ENCODE measurements at places on chromosomes 2 and 18.

DNA sequence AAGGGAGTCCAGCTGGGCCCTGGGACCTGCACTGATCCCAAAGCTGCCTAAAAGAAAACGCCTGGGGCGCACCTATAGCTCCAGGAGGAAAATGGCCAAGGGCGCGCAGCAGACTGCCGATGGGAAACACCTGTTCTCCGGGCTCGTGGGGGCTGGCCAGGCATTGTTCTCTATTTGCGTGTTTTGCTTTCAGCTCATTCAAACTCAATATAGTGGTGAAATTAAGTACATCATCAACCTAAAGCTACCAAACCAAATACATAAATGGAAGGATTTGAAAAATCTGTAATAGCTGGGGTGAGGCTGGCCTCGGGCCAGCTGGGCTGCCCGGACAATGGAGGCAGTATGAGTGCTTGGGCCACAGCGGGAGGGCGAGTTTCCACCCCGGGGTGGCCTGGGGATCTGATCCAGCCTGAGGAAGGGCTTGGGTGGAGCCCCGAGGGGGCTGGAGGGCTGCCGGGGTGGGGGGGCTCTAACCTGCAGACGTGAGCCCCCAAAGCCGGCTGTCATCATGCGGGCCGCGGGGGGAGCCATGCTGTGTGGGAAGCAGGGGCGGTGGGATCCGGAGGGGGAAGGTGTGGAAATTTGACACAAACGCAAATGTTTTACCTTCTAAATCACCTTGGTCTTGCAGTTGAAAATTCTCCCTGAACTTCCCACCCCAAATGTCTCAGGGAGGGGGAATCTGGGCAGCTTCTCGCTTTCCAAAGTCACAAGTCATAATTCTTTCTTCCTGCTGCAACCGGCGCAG, 77.6 kb downstream of the ASB1 start:
- no peak for DNase-seq

DNA sequence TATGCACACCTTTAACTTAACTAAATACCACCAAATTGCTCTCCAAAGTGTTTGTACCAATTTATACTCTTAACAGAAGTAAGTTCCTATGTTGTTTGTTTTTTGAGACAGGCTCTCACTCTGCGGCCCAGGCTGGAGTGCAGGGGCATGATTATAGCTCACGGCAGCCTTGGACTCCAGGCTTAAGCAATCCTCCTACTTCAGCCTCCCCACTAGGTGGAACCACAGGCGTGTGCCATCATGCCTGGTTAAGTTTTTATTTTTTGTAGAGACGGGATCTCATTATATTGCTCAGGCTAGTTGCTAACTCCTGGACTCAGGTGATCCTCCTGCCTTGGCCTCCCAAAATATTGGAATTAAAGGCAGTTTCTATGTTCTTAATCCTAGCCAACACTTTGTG, 13.1 kb upstream of the NAB1 start:
- no peak for DNase-seq

GRCh38 chr2:136119717-136120675, 2.0 kb upstream of the CXCR4 start:
- DNase-seq: no peak

- no peak for DNase-seq
Measured at GRCh38 chr2:237198164-237198855, 112.6 kb downstream of the COPS8 start.

DNA sequence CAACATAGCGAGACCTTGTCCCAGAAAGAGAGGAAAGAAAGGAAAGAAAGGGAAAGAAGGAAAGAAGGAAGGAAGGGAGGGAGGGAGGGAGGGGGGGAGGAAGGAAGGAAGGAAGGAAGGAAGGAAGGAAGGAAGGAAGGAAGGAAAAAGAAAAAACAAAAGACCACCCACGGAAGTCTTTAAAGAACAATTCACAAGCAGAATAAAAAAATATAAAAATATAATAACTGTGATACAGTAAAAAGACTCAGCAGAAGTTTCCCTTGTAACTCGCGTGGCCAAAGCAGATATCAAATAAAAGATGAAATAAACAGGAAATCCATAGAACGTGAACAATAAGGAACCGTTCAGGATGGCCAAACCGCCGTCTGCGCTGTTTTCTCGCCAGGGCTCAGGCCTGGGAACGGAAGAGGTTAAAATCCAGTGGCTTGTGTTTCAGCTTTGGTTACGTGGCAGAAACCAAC, 1.2 kb upstream of the SLC1A4 start:
- DNase-seq: no peak

DNA sequence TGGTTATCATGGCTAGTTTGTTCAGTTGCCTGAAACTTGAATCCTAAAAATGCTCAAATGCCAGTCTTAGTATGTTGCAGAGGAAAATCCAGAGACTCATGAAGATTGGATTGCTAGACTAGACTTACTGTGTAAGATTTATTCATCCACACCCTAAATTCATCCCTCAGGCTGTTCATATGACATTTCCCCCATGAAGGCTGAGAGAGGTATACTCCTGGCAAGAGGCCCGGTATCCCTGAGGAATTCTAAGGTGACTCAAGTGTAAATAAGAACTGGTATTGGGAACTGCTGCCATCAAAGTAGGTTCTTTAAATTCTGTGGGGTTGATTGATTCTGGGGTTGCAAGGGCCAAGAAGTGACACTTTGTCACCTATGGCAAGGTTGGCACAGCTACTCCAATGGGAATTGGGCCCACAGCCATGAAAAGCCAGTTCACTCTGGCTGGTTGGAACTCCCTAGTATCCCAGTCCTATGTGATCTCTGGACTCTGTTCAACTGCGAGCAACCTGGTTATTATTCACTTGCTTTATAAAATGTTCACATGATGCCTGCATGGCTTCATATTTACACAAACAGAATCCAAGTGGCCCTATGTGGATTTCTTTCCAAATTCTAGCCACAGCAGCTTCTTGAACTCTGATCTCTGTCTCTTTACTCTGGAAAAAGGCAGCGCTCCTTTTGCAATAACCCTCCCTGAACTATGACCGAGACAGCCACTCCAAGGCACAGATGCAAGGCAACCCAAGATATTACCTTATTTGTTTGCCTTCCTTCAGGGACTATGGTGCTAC, 429.1 kb downstream of the CBLN2 start:
- DNase-seq: no peak

DNA sequence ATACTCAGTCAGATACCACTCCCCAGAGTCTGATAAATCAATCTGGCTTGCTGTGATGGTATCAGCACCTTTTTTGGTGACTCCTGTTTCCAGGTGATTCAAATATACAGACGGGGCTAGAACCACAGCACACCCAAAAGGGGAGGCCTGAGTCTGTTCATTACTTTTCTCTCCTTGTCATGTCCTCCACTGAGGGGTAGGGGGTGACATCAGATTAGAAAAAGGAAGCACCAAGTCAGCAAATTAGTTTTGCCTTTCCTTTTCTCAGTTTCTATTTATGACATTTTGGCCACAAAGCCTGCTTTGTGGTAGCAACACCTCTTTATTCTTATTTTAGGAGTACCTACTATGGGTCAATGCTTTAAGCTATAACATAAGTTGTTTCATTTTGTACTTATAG, 127.4 kb downstream of the CCDC102B start:
- DNase-seq: no peak

- no peak for DNase-seq
Measured at GRCh38 chr2:144489315-144489916, 30.5 kb downstream of the ZEB2 start.

DNA sequence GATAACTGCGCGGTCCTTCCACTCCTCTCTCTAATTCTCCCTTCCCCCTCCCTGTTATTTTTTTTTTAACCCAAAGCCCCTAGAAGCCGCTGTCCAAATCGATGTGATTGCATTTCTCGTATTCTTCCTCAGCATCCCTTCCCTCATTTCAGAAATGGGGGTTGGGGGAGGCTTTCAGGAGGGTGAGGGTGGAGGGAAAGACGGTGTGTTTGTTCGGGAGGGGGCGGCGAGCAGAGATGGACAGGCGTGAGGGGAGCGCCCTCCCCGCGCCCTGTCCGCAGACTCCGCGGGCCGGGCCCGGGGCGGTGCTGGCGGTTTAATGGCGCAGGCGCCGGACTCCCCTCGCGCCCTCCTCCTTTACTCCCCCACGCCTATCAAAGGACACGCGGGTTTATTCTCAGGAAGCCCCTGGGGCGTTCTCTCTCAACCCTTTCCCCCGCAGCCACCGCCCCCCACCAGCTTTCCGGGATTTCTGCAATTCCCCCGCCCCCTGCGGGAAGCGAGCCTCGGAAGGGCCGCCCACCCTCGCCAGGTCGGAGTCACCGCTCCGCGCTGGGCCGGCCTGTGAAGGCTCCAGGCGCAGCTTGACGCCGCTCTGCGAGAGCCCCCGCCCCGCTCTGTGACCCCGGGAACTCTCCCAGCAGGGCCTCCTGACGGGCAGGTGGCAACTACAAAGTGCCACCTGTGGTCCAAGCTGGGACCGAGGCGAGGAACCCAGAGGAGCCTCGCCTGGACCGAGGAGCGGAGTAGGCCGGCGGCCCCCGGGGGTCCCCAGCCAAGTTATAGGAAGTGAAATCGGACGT, 981 bp downstream of the ST8SIA3 start:
- peak; percentile 28 for DNase-seq

- DNase-seq: no peak
Measured at GRCh38 chr2:136116813-136117390, 1.0 kb downstream of the CXCR4 start.

- no peak for DNase-seq
Measured at GRCh38 chr2:224136396-224136795, 97.3 kb upstream of the SERPINE2 start.

DNA sequence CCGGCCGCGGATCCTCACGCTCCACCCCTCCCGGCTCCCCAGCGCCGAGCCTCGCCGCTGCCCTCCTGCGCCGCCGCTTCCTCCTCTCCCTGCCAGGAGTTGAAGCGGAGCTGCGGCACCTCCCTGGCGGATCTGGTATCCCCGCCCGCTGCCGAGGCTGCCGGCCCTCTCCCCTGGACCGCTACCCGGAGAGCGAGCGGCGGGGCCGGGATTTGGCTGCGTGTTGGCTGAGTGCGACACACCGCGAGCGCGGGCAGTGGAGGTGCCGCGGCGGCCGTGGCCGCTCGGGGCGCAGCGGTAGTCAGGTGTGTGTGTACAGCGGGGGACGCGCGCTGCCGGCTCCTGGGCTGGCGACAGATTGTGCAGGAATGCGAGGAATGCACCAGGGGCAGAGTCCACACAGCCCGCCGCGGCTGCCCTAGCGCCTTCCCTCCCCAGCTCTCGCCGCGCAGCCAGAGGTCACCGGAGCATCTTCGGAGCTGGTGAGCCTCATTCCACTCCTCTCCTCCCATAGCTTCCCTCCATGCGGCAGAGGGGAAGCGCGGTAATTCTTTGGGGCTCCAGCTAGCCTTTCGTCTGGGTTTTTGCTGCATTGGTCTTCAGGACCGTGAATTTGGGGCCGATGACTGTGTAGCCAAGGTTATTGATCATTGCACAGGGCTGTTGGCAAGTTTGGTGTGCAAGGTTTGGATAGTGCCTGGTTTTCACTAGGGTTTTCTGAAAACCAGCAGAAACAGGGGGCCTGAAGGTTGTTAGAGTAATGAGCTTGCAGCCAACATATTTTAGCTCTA, 1.3 kb downstream of the PKP4 start:
- peak; percentile 1 for DNase-seq

DNA sequence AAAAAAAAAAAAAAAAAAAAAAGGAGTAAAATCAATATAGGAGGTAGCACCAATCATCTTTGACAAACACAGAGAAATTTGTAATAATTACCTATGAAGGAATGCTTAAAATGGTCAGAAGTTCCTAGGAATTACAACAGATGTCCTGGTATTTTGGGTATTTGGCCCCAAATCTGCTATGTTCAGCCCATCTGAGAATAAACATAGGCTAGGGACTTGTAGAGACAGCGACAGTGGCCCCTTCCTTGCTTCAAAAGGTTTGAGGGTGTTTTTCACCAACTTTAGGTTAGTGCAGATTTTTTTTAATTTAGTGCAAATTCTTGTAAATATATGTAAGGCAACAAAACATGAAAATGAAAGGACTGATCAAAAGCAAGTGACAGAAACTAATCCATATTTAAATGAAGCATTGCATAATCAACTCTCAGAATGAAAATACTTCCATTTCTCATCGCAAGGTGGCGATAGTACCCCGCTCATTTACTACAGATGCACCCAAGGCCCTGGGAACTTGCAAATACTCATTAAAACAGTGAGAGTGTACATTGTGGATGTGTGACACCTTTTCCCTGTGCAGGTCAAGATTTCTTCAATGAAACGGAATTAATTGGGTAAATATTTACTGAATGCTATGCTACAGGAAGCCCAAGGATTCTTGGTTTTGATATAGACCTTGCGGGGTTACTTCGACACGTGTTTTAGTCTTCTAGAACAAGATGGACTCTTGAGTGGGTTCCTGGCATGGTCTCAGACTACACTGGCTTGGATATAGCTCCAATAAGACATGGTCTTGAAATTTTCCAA, 44.6 kb downstream of the FAM124B start:
- no peak for DNase-seq

Measured in NCI-H187 (cell line).